Breast epithelium (tissue), 4 donors: ENCODE measurements at places on chromosomes 7 and 10. TPM values are rescaled to one million over a fixed set of nuclear protein-coding genes. Genes with fewer than 3 reads are reported as not detected.

The SYT15B gene
- total RNA-seq = 2.0 TPM

GRCh38 chr7:20798081-20798693, 11.5 kb upstream of the SP8 start:
- peaks cover 8% of the 10 kb centered on the region for H3K4me1 ChIP-seq
- no peak overlapping the region for H3K27ac ChIP-seq
- H3K4me3 ChIP-seq = peak overlapping the region; percentile 73
- peaks cover 85% of the 10 kb centered on the region for H3K27me3 ChIP-seq

- no peak for DNase-seq
- no peaks in the 10 kb centered on the region for H3K27me3 ChIP-seq
- no peak overlapping the region for H3K4me3 ChIP-seq
- no peaks in the 10 kb centered on the region for H3K36me3 ChIP-seq
These were observed 73.4 kb downstream of the TCERG1L start for GRCh38 chr10:131237991-131238651.

- no peak overlapping the region for H3K4me3 ChIP-seq
- no peaks in the 10 kb centered on the region for H3K36me3 ChIP-seq
- no peak for DNase-seq
- no peak overlapping the region for H3K27ac ChIP-seq
These were observed 10.3 kb upstream of the KCNK18 start for GRCh38 chr10:117186832-117187615.

DNA sequence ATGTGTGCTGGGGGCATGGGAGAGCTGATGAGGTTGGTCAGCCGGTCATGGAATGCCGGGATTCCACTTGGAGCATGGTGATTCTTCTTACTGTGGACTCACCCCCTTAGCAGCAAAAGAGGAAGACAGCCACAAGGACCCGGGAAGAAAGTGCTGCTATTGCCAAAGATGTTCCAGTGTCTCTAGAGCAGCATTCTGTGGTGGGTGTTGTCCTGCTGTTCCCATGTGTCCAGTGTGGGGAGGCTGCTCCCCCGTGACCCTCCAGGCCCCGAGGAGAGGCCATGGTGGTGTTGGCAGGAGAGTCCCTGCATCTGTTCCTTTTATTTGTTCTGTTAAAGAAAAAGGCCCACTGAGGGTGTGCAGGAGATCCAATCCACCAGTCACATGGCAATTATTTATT, 499.4 kb downstream of the RPS24 start:
- DNase-seq = no peak
- H3K4me3 ChIP-seq = no peak overlapping the region
- H3K27ac ChIP-seq = no peak overlapping the region
- no peaks in the 10 kb centered on the region for H3K36me3 ChIP-seq
- no peaks in the 10 kb centered on the region for H3K4me1 ChIP-seq

The STRA8 gene
- not detected for total RNA-seq

- no peak overlapping the region for H3K27ac ChIP-seq
- no peak overlapping the region for H3K4me3 ChIP-seq
These were observed 1.3 kb upstream of the C10orf67 start for GRCh38 chr10:23345861-23346260.

The GFRA1 gene
- total RNA-seq = 153 TPM

DNA sequence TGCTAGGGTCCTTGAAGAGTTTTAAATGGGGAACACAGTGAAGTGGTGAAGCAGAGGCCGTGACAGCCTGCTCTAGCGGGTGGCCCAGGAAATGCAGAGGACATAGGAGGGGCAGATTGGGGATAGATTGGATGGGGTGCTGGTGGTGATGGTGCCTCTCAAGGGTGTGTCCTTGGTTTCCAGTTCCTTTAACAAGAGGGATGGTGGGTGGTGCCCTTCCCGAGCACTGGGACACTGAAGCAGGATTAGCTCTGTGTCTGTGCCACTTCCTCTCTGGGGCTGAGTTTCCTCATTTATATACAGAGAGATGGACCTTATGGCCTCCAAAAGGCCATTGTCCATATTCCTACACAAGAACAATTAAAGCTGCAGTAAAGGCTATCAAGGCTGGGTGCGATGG, 285.5 kb downstream of the TCF7L2 start:
- H3K4me1 ChIP-seq = no peaks in the 10 kb centered on the region
- H3K36me3 ChIP-seq = no peaks in the 10 kb centered on the region
- DNase-seq = no peak
- no peaks in the 10 kb centered on the region for H3K27me3 ChIP-seq
- H3K27ac ChIP-seq = no peak overlapping the region

GRCh38 chr7:72187179-72187578, 225.0 kb downstream of the CALN1 start:
- H3K36me3 ChIP-seq = no peaks in the 10 kb centered on the region
- no peaks in the 10 kb centered on the region for H3K4me1 ChIP-seq
- no peaks in the 10 kb centered on the region for H3K27me3 ChIP-seq
- no peak overlapping the region for H3K4me3 ChIP-seq
- DNase-seq = no peak

DNA sequence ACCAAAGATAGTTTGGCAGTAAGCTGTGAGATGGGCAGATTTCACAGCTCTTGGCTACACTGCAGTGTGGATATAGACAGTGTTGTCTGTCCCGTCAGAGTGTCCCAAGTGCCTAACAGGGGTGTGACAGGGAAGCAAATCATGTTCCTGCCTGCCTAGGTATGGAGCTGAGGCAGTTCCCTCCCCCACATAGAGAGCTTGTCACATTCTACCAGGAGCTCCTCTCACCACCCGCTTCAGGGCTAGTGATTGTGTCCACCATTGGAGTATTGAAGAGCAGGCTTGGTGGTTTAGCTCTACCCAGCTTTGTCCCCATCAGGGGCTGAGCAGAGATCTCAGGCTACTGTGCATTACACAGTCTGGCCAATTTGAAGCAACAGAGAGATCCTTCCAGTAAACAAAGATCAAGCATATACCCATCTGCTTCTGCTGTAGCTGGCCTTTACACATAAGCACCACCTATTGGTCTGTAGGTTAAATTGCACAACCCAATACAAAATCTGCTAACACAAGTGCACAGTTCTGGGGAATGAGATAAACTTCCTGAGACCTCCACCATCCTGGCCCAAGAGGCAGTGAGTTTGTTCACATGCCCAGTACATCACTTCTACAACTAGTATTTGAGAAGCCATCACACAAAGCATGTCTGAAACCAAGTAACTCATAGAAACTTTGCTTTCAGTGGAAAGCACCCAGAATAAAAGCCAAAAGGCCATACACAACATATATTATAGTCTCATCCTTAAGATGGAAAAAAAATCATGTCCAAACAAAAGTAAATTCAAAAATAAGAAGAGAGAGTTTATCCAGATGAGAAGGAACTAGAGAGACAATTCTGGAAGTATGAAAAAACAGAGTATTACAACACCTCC, 67.3 kb downstream of the GLCCI1 start:
- no peak for DNase-seq
- H3K4me3 ChIP-seq = no peak overlapping the region
- no peaks in the 10 kb centered on the region for H3K4me1 ChIP-seq
- no peak overlapping the region for H3K27ac ChIP-seq
- H3K36me3 ChIP-seq = no peaks in the 10 kb centered on the region

The POLL gene
- total RNA-seq = 31.6 TPM

- H3K36me3 ChIP-seq = no peaks in the 10 kb centered on the region
- no peak overlapping the region for H3K4me3 ChIP-seq
- H3K27me3 ChIP-seq = no peaks in the 10 kb centered on the region
These were observed 11.4 kb upstream of the TACR2 start for GRCh38 chr10:69428165-69428564.

The ELN gene
- total RNA-seq = 31.8 TPM

DNA sequence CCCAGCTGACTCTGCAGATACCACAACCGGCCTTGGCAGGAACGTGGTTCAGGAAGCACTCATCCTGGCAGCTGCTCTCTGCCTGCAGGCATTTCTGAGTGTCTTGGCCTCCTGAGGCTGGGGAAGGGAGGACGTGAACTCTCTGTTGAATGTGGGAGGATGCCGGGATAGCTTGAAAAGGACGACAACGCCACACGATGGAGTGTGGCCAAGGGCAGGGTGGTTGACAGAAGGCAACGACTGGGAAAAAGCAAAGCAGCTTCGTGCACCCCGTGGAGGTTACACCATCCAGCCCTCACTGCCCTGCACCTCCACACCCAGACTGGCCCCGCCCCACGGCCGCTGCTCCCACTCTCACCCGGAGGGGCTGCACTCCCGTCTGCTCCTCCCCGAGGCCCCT, 466.1 kb upstream of the FOXK1 start:
- H3K4me1 ChIP-seq = no peaks in the 10 kb centered on the region
- no peak overlapping the region for H3K27ac ChIP-seq
- no peaks in the 10 kb centered on the region for H3K27me3 ChIP-seq
- no peak overlapping the region for H3K4me3 ChIP-seq
- no peak for DNase-seq

DNA sequence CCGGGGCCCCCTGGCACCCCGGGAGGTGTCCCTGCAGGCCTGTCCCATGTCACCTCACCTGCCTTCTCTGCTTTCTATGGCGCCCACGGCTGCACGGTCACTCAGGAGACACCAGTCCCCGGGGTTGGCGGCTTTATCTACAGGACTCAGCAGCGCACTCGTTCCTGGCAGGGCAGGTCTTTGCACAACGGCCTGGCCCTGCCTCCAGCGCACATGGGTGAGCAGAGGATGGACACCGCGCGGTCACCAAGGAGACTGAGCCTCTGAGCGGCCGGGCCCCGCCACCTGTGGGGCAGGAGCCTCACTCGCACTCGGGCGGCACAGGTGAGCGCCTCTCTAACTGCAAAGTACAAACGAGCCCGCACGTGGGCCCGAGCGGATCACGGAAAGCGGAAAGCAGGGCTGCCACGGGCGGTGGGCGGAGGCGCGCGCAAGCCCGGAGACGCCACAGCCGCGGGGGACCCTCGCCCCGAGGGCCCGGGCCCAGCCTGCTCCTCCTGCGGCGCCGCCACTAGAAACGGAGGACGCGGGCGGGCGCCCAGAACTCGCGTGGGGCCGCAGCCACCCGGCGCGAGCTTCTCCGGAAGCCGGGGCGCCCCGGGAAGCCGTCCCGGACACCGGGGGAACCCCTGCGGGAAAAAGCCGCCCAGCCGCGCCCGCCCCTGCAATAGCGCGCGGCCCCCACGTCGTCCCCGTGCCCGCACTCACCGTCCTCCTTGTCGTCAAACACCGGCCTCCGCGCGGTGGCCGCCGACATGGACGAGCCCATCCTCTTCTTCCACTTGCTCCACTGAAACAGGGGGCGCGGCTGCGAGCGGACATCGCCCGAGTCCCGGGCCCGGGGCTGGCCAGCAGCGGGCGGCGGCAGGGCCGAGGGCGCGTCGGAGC, 642 bp downstream of the STK32C start:
- H3K27ac ChIP-seq = no peak overlapping the region
- H3K36me3 ChIP-seq = no peaks in the 10 kb centered on the region
- peak overlapping the region; percentile 61 for H3K4me3 ChIP-seq
- H3K27me3 ChIP-seq = no peaks in the 10 kb centered on the region

The AGAP6 gene
- 12.8 TPM for total RNA-seq

The ABCC2 gene
- total RNA-seq = 3.1 TPM

The PNLIPRP1 gene
- not detected for total RNA-seq

- peaks cover 4% of the 10 kb centered on the region for H3K4me1 ChIP-seq
- H3K27ac ChIP-seq = no peak overlapping the region
- peak; percentile 17 for DNase-seq
- no peaks in the 10 kb centered on the region for H3K27me3 ChIP-seq
- H3K36me3 ChIP-seq = no peaks in the 10 kb centered on the region
- H3K4me3 ChIP-seq = no peak overlapping the region
These were observed 59.6 kb downstream of the CARD11 start for GRCh38 chr7:2984091-2984490.
